ENCODE measurements at places on chromosomes 7 and 10.

DNA sequence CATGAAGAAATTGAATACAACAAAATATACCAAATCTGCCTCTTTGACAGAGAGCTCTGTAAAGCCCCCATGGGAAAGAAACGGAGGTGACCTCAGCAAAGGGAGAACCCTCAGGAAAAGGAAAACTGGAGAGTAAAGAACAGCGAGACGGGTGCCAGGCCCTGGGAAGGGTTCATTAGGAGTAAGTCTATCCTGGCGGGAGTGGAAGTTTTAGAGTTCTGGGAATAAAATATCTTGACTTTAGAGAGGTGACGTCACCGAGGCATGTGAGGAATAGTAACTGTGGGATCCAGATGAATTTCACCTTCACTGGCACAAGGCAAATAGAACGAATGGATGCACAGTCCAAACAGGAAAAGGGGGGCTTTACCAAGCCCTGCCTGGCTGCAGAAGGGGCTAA lies 362.8 kb upstream of the IGFBP3 start:
- no peak for DNase-seq

- DNase-seq = no peak
Observed at GRCh38 chr7:33062023-33062781, at the start of gene NT5C3A. Gene NT5C3A (minus strand): TSS chr7:33062776. CDS start chr7:33062705, 71 bp downstream.

- DNase-seq = no peak
Observed at GRCh38 chr10:68954904-68955303, 1.1 kb upstream of the DDX21 start.

GRCh38 chr7:11231190-11231589 lies 257.5 kb downstream of the PHF14 start:
- no peak for DNase-seq

GRCh38 chr10:66964946-66965345 lies 39.1 kb downstream of the LRRTM3 start:
- DNase-seq = no peak

DNA sequence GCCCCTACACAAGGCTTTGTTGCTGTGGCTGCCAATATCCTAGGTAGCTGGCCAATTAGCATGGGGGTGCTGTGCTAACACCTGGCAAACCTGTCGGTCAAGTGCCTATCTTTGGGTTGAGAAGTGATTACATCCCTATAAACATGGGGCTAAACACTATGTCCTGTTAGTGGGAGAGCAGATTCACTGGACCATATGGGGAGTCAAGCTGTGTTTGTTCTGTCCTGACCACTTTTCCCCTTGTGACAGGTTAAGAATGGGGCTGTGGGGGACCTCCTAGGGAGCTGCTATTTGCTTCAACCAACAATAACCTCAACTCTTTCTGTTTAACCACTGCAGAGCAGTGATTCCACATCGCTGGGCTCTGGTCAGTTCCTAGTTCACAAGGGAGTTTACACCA lies 151.5 kb upstream of the AOAH start:
- no peak for DNase-seq

GRCh38 chr7:33905389-33906032 lies at the start of gene BMPER:
Gene BMPER (plus strand): TSS chr7:33905539. CDS start chr7:33905614, 75 bp downstream.
- DNase-seq = no peak

DNA sequence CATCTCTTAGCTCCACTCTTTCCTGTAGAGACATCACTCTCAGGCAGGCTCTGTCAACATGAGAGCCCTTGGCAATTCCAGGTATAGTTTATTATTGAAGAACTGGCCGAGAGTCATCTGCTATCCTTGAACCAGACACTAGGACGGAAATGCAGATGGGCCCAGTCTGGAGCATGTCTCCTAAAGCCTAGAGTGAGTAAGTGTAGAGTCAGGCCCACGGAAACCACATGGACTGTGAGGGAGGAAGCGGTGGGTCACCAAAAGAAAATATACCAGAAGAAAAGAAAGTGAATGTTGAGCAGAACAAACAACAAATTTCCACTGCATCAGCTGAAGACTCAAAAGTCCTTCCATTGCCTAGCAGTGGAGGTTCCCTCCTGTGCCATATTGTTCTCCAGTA lies 15.7 kb upstream of the RELN start:
- DNase-seq = no peak

DNA sequence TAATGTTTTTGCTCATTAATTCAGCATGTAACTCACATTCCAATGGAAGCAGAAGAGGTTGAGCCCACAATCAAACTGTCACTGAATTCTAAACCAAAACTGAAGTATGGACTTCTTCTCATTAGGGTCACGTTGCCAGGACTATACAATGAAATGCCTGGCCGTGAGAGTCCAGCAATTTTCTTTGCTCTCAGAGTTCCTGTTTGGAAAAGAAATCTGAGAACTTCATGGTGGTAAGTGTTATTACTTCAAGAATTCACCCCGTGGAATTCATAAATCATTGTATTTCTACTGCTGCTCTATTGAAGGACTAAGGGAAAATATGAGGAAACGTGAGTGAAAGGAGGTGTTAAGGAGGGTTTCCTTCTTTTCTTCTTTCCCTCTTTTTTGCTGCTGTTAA lies 441.8 kb upstream of the AKR1E2 start:
- DNase-seq = no peak

GRCh38 chr7:132255898-132256297 lies 320.4 kb downstream of the PLXNA4 start:
- no peak for DNase-seq

GRCh38 chr10:452512-453426 lies 236.7 kb downstream of the DIP2C start:
- DNase-seq = no peak

DNA sequence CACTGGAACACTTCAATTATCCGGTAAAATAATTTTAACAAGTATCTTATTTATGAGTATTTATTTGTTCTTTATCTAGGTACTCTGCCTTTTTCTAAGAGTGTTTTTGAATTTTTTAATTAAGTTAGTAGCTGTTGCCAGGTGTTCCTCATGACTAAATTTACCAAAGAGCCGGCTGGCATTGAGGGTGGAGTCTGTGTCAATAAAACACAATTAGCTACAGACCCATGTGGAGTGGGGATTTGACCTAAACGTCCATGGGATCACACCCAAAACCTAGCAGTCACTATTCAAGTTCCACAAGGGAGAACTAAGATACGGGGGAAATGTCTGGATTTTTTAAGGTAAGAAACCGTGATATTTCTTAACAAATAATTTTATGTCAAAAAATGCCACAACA lies 9.8 kb downstream of the SLC16A12 start:
- no peak for DNase-seq

- no peak for DNase-seq
Observed at GRCh38 chr10:5668429-5668828, 2.0 kb upstream of the ASB13 start.

- no peak for DNase-seq
Observed at GRCh38 chr10:126508535-126509040, 120.3 kb upstream of the ADAM12 start.

DNA sequence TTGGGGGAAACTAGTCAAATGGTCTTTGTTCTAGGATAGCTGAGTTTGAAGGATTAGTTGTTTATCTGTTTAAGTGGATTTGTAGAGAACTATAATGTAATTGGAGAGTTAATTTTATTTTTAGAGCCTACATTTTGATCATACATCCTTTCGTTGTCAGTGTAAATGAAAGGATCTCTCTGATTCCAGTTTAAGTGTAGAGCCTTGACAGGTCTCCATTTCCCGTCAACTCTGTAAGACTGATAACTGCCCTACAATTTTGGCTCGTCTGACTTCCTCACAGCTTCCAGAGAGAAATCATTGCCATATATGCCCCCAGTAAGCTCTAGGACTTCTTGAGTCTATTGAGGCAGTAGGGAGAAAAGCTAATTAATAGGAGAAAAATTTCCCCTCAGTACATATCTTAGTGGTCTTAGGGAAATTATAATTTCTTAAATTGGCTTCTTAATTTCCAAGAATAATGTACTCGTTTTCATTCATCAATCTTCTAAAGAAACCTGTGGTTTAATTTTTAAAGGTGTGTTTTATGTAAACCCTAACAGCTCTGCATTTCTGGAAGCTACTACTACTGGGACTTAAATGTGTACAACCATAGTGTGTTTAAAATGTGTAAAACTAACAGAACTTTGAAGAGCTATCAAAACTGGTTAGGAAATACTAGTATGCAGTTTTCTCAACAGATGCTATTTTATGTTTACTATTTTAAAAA lies 3.8 kb downstream of the KMT2E start:
- no peak for DNase-seq

DNA sequence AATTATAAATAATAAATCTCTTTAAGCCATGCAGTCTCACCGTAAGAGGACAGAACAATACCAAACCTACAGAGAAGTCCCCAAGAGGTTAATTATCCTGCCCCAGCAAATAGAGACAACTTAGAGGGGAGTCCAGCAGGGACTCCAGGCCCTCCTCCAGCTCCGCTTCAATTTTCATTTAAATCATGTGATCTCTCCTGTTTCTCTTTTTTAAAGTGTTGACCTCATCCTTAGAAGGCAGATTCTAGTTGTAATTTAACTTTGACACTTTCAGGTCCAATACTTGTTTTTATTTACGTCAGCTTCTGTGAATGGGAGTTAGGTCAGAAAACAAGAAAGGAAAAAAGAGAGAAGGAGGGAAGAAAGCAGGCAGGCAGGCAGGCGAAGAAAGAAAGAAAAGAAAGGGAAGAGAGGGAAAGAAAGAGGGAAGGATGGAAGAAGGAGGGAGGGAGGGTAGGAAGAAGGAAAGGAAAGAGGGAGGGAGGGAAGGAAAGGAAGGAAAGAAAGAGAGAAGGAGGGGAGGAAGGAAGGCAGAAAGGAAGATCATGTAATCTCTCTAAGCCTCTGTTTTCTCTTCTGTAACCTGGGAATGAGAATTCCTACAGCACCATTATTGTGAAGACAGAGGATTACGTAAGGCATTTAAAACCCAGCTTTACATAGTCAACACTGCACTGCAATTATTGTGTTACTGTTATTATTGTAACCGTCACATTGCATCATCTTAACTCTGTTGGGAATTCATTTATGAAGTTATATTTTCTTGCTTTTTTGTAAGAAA lies 227.7 kb downstream of the SKIDA1 start:
- no peak for DNase-seq

DNA sequence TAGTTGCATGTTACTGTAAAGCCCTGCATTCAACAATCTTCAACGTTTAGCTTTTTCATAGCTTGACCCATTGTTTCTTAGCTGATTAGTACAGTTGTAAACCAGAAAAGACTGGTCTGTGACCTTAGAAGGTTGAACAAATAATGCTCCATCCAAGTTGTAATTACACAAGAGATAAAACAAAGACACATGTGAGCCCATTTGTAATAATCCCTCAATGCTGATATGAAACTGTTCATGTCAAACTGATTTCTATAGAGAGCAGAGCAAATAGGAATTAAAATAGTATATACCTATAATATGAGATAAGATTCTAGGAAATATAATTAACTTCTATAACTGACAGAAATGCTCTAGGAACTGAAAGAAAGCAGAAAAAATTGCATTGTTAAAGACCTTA lies 94.7 kb upstream of the SLC25A13 start:
- DNase-seq = no peak

DNA sequence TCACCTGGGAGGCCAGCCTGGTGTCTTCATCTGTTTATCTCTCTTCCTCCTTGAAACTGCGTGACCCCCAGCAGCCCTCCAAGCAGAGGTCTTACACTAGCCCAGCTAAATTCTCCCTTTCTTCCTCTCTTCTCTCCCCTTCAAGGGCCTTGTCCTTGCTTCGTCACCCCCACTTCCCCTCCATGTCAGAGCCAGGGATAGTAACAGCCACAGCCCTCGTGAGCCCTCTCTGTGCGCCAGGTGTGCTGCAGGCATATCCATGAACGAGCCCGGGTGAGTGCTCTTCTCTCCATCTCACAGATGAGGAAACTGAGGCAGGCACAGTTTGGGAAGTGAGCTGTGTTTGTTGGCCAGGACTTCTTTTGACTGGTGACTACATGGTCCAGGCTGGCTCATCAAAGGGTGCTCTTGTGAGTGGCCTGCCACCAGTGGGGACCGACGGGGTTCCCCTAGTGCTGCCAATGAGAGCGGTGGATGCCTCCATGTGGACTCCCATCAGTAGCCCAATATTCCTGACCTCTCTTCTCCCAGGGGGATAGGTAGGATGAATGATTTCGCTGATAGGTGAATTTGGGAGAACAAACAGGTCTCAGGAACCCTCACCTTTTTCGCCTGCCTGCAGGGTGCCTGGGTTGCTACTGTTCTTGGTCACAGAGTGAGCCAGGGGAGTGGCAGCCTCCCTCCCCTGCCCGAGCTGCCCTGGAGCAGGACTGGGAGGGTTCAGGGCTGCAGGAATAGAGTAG lies 38.1 kb downstream of the ADRA2A start:
- no peak for DNase-seq

- no peak for DNase-seq
Observed at GRCh38 chr10:4771554-4772201, 54.3 kb upstream of the AKR1E2 start.

DNA sequence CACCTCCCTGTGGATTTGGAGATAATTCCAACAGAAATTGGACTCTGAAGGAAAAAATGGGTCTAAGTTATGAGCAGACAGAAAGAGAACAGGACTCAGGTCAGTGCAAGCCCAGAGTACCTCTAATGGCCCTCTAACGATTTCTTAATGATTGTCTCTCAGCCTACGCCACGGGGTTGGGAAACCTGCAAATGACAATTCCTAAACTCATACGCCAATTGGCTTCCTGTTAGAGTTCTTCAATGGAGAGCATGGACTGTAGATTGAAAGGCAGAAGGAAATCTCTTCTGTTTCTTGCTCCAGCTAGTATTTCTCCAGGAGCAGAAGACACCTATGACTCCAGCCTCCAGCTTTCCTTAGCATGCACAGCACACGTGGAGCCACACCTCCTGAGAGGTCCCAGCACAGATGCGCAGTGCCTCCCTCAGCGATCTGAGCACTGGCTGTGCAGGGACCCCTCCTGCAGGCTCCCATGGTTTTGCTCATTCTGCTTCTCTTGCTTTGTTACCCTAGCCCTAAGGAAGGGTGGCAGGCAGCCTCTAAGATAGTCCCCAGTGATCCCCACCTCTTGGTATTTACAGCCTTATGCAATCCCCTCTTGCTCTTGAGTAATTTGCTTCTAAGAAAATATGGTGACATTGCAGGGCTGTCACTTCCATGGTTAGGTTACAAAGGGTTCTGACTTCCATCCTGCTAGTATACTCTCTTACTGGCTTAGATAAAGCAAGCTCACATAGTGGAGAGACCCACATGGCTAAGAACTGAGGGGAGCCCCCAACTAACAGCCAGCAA lies 30.1 kb downstream of the DENND11 start:
- no peak for DNase-seq

DNA sequence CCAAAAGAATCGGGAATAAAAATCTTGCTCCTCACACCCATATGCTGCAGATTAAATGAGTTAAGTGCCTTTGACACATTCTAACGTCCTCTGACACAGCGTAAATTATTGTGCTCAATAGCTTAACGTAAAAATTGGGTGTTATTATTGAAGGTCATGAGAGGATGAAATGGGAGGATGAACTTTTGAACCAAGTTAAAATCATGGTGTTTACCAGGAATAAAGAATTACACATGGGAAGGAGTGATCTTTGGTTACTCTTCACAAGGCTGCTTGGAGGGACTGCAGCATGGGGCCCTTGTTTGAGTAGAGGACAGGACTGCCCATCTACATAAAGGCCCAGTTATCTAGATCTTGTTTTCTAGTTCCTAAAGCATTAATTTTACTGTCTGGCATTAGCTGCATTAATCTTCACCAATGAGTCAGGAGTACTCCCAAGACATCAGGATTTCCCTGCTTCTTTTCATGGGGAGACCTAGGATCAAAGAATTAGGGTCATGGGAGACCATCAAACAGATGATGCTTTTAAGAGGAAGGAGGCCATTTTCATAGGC lies 84.9 kb upstream of the PRR15 start:
- DNase-seq = no peak

GRCh38 chr7:481219-481930 lies 38.3 kb downstream of the PDGFA start:
- no peak for DNase-seq

GRCh38 chr7:99557940-99558305 lies 519 bp upstream of the ZNF655 start:
- no peak for DNase-seq

GRCh38 chr10:90945491-90946070 lies 24.7 kb upstream of the ANKRD1 start:
- no peak for DNase-seq

Data from fibroblast of skin of left biceps (primary cell).